ENCODE measurements at places on chromosomes 6 and 20.

DNA sequence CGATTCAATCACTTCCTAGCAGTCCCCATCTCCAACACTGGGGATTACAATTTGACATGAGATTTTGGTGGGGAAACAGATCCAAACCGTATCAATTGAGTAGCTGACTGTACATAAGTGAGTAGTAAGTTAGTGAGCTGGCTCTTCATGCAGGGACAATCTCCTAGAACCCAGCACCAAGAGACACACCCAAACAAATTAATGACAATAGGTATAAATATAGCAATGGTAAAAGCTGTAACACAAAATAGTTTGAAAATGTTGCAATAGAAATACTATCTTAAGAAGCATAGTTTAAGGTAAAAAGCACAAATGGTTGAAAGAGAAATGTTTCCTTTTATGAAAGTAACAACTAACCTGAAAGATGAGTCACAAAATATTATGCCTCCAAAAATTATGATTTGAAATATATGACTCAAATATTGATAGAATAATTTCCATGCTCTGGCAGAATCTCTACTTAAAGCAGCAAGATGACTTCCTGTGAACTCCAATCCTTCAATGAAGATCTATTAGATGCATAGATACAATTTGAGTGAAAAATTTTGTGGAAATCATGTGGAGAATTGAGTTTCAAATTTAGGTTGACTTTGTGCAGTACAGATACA lies 5.4 kb upstream of the SIRPB1 start:
- no peaks in the 10 kb centered on the region for H3K36me3 ChIP-seq
- no peak overlapping the region for H3K4me3 ChIP-seq
- no peak overlapping the region for H3K27ac ChIP-seq
- no peak for DNase-seq
- H3K27me3 ChIP-seq = no peaks in the 10 kb centered on the region
- no peaks in the 10 kb centered on the region for H3K4me1 ChIP-seq

GRCh38 chr6:165086814-165087213 lies 222.6 kb downstream of the C6orf118 start:
- no peaks in the 10 kb centered on the region for H3K36me3 ChIP-seq
- H3K27ac ChIP-seq = no peak overlapping the region

- H3K4me1 ChIP-seq = peaks cover 66% of the 10 kb centered on the region
- H3K4me3 ChIP-seq = no peak overlapping the region
- no peaks in the 10 kb centered on the region for H3K27me3 ChIP-seq
- H3K36me3 ChIP-seq = peaks cover 18% of the 10 kb centered on the region
- peak; percentile 67 for DNase-seq
- no peak overlapping the region for H3K27ac ChIP-seq
These were observed 29.9 kb downstream of the EZR start for GRCh38 chr6:158789115-158789917.

GRCh38 chr20:59482351-59483187 lies 121.8 kb upstream of the PHACTR3 start:
- no peak overlapping the region for H3K27ac ChIP-seq
- no peak for DNase-seq
- no peak overlapping the region for H3K4me3 ChIP-seq
- H3K4me1 ChIP-seq = no peaks in the 10 kb centered on the region
- H3K27me3 ChIP-seq = no peaks in the 10 kb centered on the region

DNA sequence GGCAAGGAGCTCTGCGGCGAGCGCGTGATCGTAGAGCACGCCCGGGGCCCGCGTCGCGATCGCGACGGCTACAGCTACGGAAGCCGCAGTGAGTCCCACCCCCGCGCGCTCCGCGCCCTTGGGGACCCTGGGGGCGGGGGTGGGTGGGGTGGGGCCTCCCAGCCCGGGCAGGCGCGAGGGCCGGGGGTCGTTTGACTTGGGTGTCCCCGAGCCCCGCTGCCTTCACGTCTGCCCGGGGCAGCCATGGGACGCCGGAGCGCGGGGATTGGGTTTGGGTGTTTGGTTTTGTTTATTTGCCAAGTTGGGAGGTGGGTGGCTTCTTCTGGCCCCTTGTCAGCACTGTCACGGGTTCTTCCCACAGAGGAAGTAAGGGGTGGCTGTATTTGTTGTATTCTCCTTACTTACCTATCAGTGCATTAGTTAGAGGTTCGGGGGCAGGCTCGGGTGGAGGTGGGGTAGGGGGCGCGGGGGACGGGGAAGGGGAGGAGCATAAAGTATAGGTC lies 777 bp downstream of the SRSF6 start:
- H3K27ac ChIP-seq = peak overlapping the region; percentile 100
- peak overlapping the region; percentile 98 for H3K4me3 ChIP-seq
- no peaks in the 10 kb centered on the region for H3K27me3 ChIP-seq
- no peak for DNase-seq

GRCh38 chr6:11341303-11341702 lies 108.8 kb upstream of the NEDD9 start:
- no peak for DNase-seq
- H3K27me3 ChIP-seq = no peaks in the 10 kb centered on the region
- no peaks in the 10 kb centered on the region for H3K36me3 ChIP-seq
- no peak overlapping the region for H3K27ac ChIP-seq
- no peaks in the 10 kb centered on the region for H3K4me1 ChIP-seq

DNA sequence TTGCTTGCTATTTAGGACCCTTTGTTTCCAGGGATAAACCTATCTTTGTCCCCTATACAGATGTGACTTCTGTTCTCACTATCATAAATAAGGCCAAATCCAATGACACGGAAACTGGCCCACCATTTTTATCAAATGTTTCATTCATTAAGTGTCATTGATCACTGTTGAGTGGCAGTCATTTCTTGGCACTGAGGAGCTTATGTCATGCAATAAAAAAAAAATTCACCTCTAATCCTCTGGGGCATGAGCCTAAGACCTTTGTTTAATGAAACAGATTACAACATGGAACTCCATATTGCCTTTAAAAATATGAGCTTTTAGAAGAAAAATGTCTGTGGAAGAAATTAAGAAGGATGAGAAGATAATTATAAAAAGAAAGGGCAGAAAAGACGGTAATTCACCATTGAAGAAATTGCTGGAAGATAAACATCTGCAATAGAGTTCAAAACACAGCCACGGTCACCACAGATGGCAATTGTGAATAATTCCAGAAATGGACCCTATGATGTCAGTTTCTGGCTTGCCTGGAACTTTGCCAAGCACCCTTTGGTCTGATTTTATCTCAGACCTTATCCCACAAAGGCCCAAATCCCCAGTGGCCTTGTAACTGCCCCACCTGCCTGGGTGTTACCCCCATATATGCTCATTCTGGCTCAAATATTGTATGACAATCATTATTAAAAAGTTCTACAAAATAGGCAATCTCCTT lies 91.1 kb downstream of the DST start:
- no peaks in the 10 kb centered on the region for H3K36me3 ChIP-seq
- no peaks in the 10 kb centered on the region for H3K27me3 ChIP-seq
- DNase-seq = no peak
- no peak overlapping the region for H3K27ac ChIP-seq
- no peak overlapping the region for H3K4me3 ChIP-seq
- no peaks in the 10 kb centered on the region for H3K4me1 ChIP-seq

DNA sequence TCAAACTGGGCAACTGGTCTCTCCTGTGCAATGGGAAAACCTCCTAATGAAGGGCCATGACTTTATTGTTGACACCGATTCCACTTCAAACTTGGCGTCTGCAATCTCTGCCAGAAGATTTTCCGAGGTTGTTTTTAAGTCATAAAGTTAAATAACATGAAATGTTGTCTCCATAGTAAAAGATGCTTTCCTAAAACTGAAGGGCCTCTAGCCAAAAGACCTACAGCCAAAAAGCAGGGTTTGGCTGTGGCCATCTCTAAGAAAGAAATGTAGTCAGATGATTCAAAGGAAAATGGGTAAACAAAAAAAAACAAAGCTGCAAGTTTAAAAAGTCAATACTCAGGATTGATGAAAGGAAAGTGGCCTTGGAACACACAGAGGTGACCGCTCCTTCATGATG lies 14.1 kb downstream of the CD93 start:
- no peaks in the 10 kb centered on the region for H3K27me3 ChIP-seq
- no peak overlapping the region for H3K27ac ChIP-seq
- DNase-seq = no peak
- no peaks in the 10 kb centered on the region for H3K4me1 ChIP-seq
- no peak overlapping the region for H3K4me3 ChIP-seq

DNA sequence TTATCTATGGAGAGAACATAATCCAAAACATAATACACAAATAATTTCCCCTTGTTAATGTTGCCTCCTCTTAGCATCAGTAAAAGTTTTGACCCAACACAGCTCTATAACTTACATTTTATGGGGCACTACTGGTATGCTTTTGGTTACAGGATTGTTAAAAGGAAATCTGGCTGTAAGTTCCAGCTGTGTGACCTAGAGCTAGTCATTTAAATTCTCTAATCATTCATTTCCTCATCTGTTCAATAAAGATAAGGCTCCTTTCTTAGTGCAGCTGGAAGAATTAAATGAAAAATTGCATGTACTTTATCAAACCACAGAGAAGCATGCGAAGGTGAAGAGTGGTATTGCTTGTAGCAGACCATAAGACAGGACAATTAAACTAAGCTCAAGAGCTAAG lies 4.6 kb downstream of the SLC17A2 start:
- H3K36me3 ChIP-seq = no peaks in the 10 kb centered on the region
- H3K27me3 ChIP-seq = no peaks in the 10 kb centered on the region
- no peaks in the 10 kb centered on the region for H3K4me1 ChIP-seq
- H3K4me3 ChIP-seq = no peak overlapping the region
- no peak overlapping the region for H3K27ac ChIP-seq

DNA sequence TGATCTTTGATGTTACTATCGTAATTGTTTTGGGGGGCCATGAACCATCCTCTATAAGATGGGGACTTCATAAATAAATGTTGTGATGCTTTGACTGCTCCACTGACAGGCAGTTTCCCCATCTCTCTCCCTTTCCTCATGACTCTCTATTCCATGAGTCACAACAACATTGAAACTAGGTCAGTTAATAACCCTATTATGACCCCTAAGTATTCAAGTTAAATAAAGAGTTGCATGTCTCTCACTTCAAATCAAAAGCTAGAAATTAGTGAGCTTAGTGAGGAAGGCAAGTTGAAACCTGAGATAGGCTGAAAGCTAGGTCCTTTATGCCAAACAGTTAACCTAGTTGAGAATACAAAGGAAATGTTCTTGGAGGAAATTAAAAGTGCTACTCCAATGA lies 491.0 kb downstream of the HAO1 start:
- no peak overlapping the region for H3K27ac ChIP-seq
- H3K4me1 ChIP-seq = no peaks in the 10 kb centered on the region
- H3K27me3 ChIP-seq = no peaks in the 10 kb centered on the region
- no peak overlapping the region for H3K4me3 ChIP-seq
- DNase-seq = no peak
- H3K36me3 ChIP-seq = no peaks in the 10 kb centered on the region

DNA sequence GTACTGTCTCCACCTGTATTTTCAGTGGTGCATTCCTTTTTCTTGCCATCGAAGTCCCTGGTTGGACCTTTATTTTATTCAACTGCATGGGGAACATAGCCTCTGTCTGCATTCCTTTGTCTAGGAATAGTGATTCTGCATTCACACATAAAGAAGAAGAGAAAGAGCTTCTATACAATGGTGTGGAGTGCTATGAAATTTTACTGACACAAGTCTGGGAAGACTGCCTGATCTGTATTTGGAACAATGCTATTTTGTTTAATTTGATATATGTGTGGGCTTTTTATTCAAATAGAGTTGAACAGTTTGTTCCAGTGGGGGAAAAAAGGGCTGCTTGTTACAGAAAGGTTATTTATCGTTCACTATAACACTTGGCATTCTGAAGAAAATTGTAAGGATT lies 375.7 kb upstream of the POU3F2 start:
- H3K4me1 ChIP-seq = no peaks in the 10 kb centered on the region
- no peak for DNase-seq
- H3K27ac ChIP-seq = no peak overlapping the region
- H3K36me3 ChIP-seq = no peaks in the 10 kb centered on the region

- H3K4me1 ChIP-seq = peaks cover 13% of the 10 kb centered on the region
- H3K36me3 ChIP-seq = peaks cover 6% of the 10 kb centered on the region
These were observed 933 bp downstream of the SSR1 start for GRCh38 chr6:7311917-7312615.

DNA sequence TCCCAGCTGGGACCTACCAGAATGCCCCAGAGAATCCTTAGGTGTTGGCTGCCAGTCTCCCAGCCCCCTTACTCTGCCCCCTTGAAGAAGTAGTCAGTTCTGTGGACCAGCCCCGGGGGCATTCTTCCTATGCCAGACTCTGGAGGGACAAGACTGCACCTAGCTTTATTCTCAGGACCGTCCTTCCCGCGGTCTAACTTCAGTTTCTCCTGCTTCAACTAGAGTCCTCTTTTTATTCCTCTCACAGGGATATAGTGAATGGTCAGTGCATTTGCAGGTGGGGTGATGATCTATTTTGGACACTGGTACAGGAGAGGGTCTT lies 35.9 kb upstream of the MDFI start:
- DNase-seq = no peak
- H3K27me3 ChIP-seq = no peaks in the 10 kb centered on the region
- H3K4me1 ChIP-seq = no peaks in the 10 kb centered on the region
- peaks cover 14% of the 10 kb centered on the region for H3K36me3 ChIP-seq

GRCh38 chr20:61623451-61623850 lies 371.4 kb downstream of the CDH4 start:
- H3K4me3 ChIP-seq = no peak overlapping the region
- H3K36me3 ChIP-seq = no peaks in the 10 kb centered on the region
- H3K27me3 ChIP-seq = no peaks in the 10 kb centered on the region
- no peaks in the 10 kb centered on the region for H3K4me1 ChIP-seq
- no peak overlapping the region for H3K27ac ChIP-seq

DNA sequence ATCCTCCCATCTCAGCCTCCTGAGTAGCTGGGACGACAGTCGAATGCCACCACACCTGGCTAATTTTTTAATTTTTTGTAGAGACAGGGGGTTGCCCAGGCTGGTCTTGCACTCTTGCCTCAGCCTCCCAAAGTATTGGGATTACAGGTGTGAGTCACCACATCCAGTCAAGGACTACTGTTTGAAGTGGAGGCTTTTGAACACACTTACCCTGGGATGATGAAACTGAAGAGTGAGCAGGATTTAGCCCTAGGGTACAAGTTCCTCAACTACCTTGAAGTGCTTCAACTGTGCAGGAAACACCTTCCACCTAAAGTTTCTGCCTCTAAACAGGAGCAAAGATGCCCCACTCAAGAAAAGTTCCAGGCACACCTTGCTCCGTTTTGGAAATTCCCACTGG lies 15.7 kb upstream of the PARD6B start:
- H3K27ac ChIP-seq = no peak overlapping the region
- no peaks in the 10 kb centered on the region for H3K27me3 ChIP-seq
- no peak for DNase-seq

DNA sequence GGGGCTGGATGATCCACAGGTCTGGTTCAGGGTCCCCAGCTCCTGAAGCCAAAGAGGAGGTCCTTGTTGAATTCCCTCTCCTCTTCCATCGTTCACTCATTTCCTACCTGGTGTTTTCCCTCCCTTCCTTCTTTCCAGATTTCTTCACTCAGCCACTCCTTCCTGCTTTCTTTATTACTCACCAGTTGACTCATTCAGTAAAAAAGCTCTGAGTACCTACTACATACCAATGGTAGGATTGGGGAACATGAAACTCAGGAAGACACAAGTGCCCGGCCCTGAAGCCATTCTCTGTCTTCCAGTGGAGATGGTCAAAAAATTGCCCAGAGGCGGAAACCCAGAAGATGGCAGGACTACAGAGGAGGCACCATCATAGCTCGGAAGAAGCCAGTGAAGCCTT lies 11.9 kb upstream of the NSFL1C start:
- no peak overlapping the region for H3K4me3 ChIP-seq
- H3K27me3 ChIP-seq = no peaks in the 10 kb centered on the region
- no peak for DNase-seq
- no peaks in the 10 kb centered on the region for H3K36me3 ChIP-seq
- no peak overlapping the region for H3K27ac ChIP-seq

Data from thyroid gland (tissue), 4 donors.